A549 (cell line): ENCODE measurements at places on chromosomes 16 and 17.

GRCh38 chr17:1077986-1078711, 81.2 kb downstream of the TIMM22 start:
- no peak for DNase-seq

- no peak for DNase-seq
Observed at GRCh38 chr17:19830061-19830460, 37.7 kb downstream of the ULK2 start.

GRCh38 chr17:40827746-40828453, 5.5 kb upstream of the KRT10 start:
- DNase-seq: no peak

DNA sequence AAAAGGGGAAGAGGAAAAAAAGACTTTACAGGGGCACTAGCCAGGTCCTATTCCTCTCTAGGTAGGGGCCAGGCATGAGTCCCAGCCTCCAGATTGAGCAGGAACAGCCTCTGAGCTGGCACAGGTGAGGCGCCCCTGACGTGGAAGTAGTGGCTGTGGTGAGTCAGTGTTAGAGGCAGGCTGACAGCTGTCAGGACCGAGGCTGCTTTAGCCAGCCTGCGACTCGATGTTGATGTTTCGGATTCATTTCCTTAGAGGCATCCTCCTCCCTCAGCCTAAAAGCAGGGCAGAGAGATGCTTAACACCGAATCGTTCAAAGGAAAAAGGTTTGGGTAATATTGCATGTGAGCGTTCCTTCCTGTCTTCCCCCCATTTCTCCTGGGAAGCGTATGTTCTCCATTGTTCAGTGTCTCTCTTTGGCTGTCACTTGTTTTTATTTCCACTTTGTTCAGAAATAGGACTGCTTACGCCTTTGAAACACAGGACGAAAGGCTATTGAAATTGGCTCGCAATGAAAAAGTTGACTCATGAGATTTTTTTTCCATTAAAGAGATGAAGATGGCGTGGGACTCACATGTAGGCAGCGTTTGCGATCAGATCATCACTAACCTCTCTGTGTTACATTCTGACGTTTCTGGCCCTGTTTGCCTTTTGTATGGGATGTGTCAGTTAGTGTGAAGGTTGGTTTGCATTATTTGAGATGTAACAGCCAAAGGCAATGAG, 1.3 kb downstream of the KIAA0513 start:
- DNase-seq: no peak

DNA sequence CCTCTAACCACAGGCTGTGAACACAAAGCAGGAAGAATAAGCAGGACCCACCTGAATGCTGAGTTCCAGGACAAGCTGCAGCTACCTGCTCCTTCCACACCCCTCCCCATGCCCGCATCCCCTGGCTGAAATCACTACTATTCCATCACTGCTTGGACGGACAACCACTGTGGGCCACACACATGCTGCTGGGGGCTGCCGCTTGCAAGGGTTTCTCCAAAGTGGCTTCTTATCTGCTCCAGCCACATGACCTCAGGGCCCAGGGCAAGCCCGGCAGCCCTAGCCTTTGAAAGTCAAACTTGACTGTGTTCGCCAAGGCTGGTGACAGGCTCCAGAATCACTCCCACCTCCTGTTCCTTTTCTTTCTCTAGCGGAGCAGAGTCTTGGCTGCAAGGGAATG, 18.4 kb downstream of the FA2H start:
- DNase-seq: no peak

DNA sequence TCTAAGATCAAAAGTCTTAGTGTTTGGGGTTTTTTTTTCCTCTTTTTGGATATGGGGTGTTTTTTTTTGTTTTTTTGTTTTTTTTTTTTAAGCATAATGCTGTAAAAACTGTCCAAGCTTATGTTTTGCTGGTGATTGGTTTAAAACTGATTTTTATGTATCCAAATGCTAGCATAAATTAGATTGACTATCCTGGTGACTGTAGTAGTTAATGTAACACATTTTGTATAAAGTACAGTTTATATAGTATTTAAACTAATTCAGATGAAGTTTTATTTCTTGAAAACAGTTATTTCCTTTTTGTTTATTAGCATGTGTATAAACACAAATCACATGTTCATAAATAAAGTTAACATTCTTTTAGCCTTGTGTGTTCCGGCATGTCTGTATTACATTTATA, 10.9 kb downstream of the RBBP6 start:
- no peak for DNase-seq

DNA sequence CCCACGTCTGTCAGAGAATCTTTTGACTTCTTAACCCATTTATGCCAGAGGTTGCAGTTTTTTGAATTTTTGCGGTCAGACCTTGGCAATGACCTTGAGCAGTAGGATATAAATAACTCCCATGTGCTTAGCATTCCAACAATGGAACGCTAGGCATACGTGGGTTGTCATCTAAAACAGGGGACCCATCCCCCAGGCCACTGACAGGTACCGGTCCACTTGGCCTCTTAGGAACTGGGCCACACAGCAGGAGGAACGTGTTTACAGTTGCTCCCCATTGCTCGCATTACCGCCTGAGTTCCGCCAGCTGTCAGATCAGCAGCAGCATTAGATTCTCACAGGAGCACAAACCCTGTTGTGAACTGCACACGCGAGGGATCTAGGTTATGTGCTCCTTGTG, 76.8 kb upstream of the LGALS9 start:
- no peak for DNase-seq

- DNase-seq: no peak
Observed at GRCh38 chr16:31000671-31001382, 9.6 kb downstream of the STX1B start.
